GF-D8 (cell line): ENCODE measurements at places on chromosomes 13 and 19.

DNA sequence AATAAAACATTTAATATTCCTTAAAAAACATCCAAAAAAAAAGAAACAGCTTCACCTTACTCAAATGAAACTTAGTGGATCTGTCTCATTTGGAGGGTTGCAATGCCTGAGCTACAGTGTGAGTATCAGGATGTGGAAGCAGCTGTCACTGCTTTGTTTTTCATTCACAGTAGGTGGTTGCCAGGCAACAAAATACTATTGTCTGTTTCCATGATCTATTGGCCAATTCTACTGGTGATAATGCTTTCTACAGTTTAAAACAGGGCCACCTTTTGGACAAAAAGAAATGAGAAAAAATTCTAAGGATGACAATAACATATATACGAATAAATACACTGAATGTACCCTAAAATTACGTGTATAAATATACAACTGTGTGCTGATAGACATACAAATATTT lies 3.0 kb downstream of the ENOX1 start:
- DNase-seq, result no peak

DNA sequence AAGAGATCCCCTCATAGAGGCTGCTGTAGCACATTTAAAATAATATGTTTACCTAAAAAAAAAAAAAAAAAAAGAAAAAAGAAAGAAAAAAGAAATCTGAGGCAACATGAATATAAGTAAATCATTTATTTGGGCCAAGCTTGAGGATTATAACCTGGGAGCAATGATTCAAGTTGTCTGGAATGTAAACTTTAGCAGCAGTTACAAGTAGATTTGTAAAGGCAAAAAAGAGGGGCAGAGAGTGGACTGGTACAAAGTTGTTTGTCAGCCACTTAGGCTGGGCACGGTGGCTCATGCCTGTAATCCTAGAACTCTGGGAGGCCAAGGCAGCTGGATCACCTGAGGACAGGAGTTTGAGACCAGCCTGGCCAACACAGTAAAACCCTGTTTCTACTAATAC lies 11.3 kb downstream of the ZNF43 start:
- DNase-seq, result no peak

- no peak for DNase-seq
These were observed 3.1 kb downstream of the ABHD17A start for GRCh38 chr19:1882089-1882785.

DNA sequence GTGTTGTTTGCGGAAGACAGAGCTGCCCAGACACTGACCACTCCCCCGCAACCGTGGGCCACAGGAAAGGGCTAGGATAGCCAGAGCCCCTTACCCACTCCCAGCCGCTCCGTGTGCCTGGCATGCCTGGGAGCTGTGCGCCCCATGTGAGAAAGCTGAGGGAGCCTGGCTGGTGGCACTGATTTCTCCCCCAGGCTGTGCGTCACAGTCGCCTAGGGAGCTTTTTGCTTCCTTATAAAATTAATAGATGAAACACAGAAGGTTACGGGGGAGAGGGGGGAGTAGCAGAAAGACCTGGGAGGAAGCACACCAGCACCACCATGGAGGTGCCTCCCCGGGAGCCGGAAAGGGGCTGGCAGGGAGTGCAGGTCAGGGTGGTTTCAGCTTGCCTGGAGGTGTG lies 24.7 kb downstream of the DPF1 start:
- no peak for DNase-seq

DNA sequence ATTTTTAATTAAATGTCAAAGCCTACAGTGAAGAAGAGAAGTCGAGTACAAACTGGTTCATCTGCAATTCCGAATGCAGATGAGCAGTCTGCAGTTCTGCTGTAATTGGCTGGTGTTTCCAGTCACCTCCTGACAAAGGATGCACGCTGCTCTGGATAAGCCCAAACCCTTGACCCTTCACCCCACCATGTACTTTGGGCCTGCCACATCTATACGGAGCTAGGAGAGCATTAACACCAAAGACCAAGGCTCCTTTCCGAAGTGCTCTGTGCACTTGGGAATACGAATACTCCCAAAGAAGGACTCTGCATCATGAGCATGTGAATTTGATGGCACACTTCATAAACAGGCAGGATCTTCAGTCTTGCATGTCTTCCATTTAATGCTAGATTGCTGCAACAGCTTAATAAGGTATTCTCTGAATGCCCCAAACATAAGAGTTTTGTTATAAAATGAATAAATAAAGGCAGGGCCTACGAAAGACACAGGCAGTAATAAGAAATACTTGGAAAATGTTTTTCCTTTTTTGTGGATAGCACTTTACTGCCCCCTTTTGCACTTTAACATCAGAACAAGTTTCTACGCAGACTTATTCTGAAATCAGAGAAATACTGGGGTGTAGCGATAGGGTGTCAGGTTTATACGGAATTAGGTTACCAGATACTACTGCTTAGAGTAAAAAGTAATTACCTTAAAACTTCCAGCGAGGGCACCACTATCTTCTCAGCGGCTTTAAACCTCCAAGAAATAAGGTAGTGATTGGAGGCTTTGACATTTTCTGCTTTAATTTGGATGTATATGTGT lies 15.0 kb downstream of the EFNB2 start:
- DNase-seq, result no peak

DNA sequence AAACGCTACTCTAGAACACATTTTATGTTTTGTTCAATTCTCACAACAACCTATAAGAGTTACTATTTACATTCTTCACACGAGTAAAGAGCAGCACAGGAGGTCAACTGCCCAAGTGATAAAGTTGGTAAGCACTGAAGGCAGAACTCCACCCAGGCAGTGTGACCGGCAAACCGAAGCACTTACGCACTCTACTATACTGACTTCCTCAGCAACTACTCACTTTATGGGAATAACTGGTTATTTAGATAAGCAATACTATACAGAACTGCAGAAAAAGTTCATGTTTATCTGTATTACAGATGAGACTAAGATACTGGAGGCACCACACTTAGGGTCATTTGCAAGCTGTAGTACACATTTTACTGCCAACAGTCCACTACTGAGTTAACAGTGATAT lies 28.8 kb downstream of the FOXO1 start:
- no peak for DNase-seq

DNA sequence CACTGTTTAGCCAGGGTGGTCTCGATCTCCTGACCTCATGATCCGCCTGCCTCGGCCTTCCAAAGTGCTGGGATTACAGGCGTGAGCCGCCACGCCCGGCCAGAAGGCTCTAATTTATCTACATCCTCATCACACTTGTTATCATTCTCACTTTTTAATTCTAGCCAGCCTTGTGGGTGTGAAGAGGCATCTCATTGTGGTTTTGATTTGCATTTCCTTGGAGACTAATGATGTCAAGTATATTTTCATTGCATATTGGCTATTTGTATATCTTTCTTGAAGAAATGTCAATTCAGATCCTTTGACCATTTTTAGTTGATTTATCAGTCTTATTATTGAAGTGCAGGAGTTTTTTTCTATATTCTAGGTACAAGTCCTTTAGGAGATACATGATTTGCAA lies 27.7 kb upstream of the HIF3A start:
- no peak for DNase-seq

GRCh38 chr13:27617881-27618321 lies 2.4 kb downstream of the LNX2 start:
- DNase-seq, result no peak

DNA sequence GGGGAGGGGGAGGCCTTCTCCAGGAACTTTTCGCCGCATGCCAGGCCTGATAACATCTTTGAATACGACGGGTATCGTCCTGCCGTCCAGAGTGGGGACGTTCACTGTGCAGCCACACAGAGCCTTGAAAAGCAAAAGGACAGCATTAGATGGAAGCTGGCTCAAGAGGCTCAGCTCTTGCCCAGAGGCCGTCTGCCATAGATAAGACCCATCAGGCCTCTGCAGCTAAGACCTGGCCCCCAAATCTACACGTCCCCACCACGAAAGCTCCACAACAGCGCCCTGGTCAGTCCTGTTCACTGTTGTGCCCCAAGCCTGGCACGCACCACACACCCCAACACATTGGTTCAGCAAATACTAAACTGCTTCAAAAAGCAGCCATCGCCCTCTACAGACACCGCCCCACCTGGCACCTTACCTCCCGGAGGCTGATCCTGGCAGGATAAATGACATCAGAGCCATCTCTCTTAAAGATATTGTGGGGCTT lies 2.1 kb downstream of the DNAJB1 start:
- no peak for DNase-seq

DNA sequence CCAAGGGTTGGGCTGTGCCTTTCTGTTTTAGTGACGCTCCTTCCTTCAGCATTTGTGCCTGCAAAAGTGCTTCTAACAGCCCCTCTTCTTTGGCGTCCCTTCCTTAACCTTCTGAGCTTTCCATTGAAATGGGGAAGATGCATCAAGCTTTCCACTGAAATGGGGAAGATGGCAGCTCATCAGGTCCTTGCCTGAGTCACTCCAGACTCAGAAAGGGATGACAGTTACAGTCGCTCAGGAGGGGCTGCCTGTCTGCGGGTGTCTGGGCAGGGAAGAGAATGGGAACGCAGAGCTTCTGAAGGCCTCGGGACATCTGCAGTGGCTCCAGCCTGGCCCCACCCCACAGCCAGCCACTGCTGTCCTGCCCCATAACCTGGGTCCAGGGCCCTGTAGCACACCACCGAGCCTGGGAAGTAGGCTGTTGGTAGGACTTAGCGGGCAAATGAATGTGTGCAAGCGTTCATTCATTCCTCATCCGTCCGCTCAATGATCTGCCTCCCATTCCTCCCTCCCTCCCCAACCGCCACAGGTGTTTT lies 9.8 kb downstream of the AP1M1 start:
- no peak for DNase-seq

GRCh38 chr19:35318679-35319448 lies 10.1 kb upstream of the CD22 start:
- no peak for DNase-seq

DNA sequence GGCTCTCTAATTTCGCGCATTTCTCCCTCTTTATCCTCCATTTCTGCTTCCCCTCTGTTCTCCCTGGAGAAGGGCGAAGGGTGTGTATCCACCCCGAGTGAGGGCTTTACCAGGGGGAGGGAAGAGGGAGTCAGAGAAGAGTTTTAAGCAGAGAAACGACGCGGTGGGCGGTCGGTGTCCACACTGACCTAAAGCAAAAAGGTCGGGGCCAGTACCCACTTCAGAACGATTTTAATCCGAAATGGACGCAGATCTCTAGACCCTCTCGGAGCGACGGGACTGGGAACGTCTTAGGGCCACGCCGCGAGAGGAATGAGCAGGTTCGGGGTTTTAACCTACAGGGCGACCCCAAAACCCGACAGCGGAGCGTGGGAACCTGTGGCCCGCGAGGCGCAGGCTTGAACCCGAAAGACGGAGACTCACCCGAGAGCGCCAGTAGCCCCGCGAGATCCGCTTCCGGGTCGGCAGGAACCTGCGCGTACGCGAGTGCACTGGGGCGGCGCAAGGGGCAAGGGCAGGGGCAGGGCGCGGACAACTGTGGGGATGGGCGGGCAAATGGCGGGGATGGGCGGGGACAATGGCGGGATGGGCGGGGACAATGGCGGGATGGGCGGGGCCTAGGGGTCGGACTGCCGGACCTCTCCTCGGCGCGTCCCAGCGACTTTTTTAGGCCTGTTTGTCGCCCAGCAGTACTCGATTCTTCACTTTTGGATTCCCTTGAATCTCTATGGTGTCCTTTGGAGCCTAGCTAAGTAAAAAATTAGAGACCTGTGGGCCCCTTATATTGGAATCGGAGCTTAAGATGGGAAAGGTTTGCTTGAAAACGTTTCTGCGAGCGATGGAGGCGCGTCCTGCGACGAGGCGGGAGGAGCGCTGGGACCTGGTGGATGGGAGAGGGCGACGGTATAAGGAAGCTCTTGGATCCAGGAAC lies at the start of gene ZNF677:
Gene ZNF677, minus strand, starts transcription at position 463 of the 931 bp plus-strand sequence. CDS start 3,323 bp downstream, outside the sequence.
- DNase-seq, result peak; percentile 41

GRCh38 chr19:4052993-4053422 lies 13.7 kb downstream of the ZBTB7A start:
- DNase-seq, result no peak

DNA sequence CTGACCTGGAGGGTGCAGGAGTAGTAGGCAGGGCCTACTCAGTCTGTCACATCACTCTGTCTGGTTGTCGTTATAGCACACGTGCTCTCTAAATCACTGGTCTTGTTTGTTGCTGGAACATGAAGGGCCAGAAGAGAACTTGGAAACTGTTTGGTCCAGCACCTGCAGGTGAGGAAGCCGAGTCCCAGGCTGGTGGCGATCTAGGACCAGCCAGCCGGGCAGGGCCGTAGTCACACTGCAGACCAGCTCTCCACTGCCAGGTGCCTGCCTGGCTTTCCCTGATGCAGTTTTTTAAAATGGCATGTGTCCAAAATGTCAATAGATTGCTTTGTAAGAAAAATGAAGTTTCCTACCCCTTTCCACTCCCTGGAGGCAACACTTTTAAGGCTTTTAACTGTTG lies 53.7 kb downstream of the GGACT start:
- no peak for DNase-seq

GRCh38 chr19:7251494-7251893 lies 42.7 kb downstream of the INSR start:
- DNase-seq, result peak; percentile 6

- DNase-seq, result no peak
These were observed 1.2 kb downstream of the VASP start for GRCh38 chr19:45508417-45508860.

DNA sequence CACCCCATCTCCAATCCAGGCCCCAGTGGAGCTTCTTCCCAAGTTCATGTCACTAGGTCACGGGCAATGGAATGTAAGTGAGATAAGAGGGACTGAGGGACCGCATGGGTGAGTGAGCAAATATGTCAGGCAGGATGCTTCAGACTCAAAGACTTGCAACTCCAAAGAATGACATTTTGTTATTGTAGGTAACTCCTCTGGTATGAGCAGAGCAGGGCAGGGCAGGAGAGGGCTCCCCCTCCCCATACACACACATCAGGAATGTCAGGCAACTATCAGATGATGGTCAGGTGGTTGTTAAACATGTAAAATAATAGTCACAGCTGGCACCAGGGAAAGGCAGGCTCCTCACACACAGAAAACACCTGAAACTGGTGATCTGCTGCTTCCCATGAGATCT lies 10.6 kb downstream of the ERVV-2 start:
- DNase-seq, result no peak

DNA sequence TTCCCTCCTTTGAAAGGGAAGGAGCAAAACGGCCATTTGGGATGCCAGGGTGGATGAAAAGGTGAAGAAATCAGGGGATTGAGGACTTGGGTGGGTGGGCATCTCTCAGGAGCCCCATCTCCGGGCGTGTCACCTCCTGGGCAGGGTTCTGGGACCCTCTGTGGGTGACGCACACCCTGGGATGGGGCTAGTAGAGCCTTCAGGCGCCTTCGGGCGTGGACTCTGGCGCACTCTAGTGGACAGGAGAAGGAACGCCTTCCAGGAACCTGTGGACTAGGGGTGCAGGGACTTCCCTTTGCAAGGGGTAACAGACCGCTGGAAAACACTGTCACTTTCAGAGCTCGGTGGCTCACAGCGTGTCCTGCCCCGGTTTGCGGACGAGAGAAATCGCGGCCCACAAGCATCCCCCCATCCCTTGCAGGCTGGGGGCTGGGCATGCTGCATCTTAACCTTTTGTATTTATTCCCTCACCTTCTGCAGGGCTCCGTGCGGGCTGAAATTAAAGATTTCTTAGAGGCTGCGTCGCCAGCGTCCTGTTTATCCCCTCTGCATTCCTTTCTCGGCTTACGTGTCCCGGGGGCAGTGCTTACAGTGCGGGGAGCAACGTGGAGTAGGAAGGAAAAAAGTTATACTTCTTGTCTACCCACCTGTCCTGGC lies 15.2 kb upstream of the S1PR4 start:
- DNase-seq, result no peak
